ENCODE measurements at places on chromosomes 3 and 15.

GRCh38 chr3:148335612-148336011 lies 362.1 kb upstream of the AGTR1 start:
- no peak for DNase-seq

- no peak for DNase-seq
Observed at GRCh38 chr3:52609316-52609815, 73.0 kb downstream of the UQCC5 start.

GRCh38 chr3:174858353-174858752 lies 781 bp upstream of the NAALADL2 start:
- no peak for DNase-seq

- peak; percentile 52 for DNase-seq
Observed at GRCh38 chr3:115658337-115659181, 35.2 kb downstream of the GAP43 start.

DNA sequence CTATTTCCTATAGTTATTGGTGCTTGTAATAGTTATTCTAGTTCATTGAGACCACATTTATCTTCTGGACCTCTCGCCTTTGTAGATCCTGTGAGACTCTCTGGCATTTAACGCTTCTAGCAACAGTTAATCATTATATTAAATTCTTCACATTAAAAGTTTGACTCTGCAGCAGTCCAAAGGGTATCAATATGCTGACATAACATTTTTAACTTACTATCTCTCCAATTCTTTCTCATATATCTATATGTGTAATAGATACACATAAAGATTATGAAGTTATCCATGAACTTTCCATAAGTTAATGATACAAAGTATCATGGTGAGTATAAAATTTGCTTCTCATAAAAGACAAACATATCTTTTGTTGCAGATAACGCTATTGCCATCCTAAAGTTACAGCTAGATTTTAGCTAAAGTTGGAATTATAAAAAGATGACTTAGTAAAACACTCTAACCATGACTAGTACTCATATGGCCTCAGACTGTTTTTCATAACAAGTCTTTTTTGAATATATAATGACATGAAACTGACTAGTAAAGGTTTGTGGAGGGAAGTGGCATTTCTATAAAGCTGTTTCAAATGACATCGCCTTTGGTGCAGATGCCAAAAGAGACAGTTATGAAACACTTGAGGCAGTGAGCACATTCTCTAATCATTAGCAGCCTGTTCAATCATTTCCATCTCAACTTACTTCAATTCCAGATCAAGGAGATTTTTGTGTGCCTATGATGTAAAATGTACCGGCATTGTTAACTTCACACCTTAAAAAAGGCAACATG lies 379.3 kb upstream of the CBLB start:
- DNase-seq, result no peak

DNA sequence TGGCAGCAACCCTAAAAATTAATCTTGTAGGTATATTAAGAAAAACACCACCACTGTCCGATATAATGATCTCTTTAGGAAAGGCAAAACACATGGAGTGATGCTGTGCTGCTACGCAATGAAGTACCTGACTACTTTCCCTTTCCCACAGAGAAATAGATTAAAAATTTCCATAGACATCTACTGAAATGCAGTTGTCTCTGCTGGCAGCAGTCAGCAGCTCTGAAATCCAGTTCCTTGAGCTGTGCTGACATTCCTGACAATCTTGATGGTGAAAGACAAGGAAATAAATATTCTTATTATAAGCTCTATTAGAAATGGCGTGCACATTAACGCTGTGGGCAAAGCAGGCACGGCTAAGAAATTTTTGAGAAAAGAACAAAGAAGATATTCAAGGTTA lies 287.6 kb downstream of the IL5RA start:
- DNase-seq, result no peak

GRCh38 chr15:67902579-67903009 lies 62.7 kb upstream of the RNU6-1 start:
- no peak for DNase-seq

DNA sequence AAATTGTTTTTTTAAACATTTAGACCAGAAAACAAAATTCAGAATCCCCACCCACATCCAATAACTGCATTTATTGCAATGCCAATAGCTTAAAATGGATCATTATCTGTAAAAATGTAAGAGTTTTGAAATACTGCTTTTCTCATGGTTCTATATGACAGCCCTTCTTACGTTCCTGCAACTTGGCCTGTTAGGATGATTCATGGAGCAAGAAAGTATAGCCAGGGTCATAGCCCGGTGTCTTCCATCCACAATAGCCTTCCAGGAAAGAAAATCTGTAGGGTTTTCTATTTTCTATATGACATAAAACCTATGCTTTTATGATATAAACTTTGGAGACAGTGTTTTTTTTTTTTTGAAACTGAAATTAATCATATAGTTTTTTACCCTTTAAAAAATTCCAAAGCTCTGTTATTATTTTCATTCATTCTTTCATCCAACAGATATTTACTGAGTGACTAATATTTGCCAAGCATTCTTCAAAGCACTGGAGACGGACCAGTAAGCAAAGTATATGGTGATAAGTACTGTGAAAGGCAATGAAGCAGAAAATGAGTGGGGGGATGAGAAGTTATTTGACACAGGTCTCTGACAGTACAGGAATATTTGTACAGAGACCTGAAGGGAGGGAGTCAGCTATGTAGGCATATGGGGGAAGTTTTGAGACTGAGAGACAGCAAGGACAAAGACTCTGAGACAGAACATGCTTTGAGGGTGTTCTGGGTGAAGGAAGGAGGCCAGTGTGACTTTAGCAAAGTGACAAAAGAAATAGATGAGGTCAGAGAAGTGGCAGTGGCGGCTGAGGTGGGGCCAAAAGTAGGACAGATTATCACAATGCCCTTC lies 29.0 kb upstream of the SLC2A2 start:
- peak; percentile 2 for DNase-seq

- DNase-seq, result peak; percentile 68
Observed at GRCh38 chr3:196518966-196519717, 4.0 kb upstream of the SMCO1 start.

GRCh38 chr15:75449585-75450306 lies 1.7 kb downstream of the SIN3A start:
- DNase-seq, result no peak

- peak; percentile 32 for DNase-seq
Observed at GRCh38 chr3:123258811-123259420, 57.2 kb downstream of the SEC22A start.

GRCh38 chr3:16477521-16477920 lies 36.0 kb downstream of the RFTN1 start:
- no peak for DNase-seq

GRCh38 chr15:45182996-45183395 lies 4.8 kb downstream of the SHF start:
- peak; percentile 68 for DNase-seq

- DNase-seq, result no peak
Observed at GRCh38 chr3:171704002-171704401, 106.3 kb downstream of the PLD1 start.

GRCh38 chr15:93029836-93030429 lies 59.1 kb downstream of the RGMA start:
- no peak for DNase-seq

- DNase-seq, result no peak
Observed at GRCh38 chr3:133863911-133864310, 31.8 kb downstream of the RAB6B start.

GRCh38 chr3:38334142-38335055 lies 12.2 kb upstream of the XYLB start:
- DNase-seq, result no peak

DNA sequence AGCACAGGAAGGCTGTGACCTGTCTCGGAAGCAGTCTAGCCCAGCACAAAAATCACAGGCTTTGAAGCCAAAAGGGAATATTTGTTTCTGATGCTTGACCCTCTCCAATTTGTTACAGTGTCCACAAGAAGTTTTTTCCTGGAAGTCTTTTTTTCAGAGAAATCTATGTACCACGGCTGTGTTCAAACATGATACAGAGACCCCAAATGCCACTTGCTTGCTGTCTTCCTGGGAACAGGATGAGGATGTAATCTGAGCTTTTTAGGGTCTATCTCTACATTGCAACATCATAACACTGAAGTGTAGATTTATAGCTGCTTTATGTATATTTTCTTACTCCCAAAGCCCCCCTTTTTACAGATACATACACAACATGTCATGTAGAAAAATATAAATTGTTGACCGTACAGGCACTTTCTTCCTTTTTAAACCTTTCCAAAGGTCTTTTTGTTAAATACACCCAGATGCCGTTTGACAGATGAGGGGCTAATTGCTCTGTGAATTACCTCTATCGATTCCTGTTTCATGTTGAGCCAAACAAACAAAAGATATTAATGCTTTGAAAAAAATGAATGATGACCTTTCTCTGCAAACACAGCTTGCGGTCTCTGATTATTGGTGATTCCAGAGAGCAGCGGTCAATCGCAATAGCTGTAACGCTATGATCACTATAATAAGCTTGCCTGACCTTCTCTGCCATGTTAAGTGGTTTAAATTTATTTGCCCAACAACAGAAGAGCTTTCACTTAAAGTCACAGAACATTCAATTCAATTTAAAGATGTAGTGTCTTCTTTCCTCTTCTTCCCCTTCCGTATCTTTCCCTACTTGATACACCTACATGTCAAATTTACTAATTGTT lies 875.9 kb upstream of the NR2F2 start:
- no peak for DNase-seq

Measured in LoVo (cell line).